ENCODE measurements at places on chromosomes 1 and 21. TPM values are rescaled to one million over a fixed set of nuclear protein-coding genes. Genes with fewer than 3 reads are reported as not detected.

The LCE3E gene
- total RNA-seq, result not detected

The FAM167B gene
- total RNA-seq, result not detected

The DNAI4 gene
- 1.3 TPM for total RNA-seq

The OR2M3 gene
- not detected for total RNA-seq

The BNIPL gene
- total RNA-seq, result 0.22 TPM

The HRNR gene
- not detected for total RNA-seq

The C1orf105 gene
- not detected for total RNA-seq

The F13B gene
- not detected for total RNA-seq

The ICOSLG gene
- 2.9 TPM for total RNA-seq

The MYCL gene
- total RNA-seq, result 0.38 TPM

The TMPRSS2 gene
- total RNA-seq, result 0.30 TPM

The TEDDM1 gene
- not detected for total RNA-seq

The TBX19 gene
- total RNA-seq, result 0.57 TPM

The PPIH gene
- 97.4 TPM for total RNA-seq

The AGBL4 gene
- total RNA-seq, result not detected

The FTCD gene
- total RNA-seq, result 0.33 TPM

The KANK4 gene
- total RNA-seq, result not detected

The UBL4B gene
- not detected for total RNA-seq

The PPT1 gene
- total RNA-seq, result 109 TPM

The CASQ2 gene
- total RNA-seq, result not detected

The PLA2G2A gene
- not detected for total RNA-seq

The IPO9 gene
- total RNA-seq, result 45.4 TPM

The VHLL gene
- total RNA-seq, result 0.42 TPM

The OR2L2 gene
- total RNA-seq, result 0.05 TPM

The CNIH4 gene
- total RNA-seq, result 37.6 TPM

The CR1 gene
- 0.11 TPM for total RNA-seq

The NEXN gene
- total RNA-seq, result 0.60 TPM

The EXTL1 gene
- not detected for total RNA-seq

The MYCBP gene
- total RNA-seq, result 48.9 TPM

The SH2D2A gene
- total RNA-seq, result 245 TPM

The INTS3 gene
- total RNA-seq, result 49.4 TPM

The FCGR1A gene
- total RNA-seq, result not detected

The HES3 gene
- not detected for total RNA-seq

The LRRC42 gene
- total RNA-seq, result 23.1 TPM

The CYB5RL gene
- total RNA-seq, result 7.7 TPM

The ATP1A2 gene
- total RNA-seq, result not detected

The YOD1 gene
- 9.1 TPM for total RNA-seq

The SPOCD1 gene
- not detected for total RNA-seq

The SYCP1 gene
- total RNA-seq, result not detected

The FMOD gene
- total RNA-seq, result 0.26 TPM

The ESRRG gene
- total RNA-seq, result not detected

The SLC2A1 gene
- total RNA-seq, result 135 TPM

The PAQR6 gene
- total RNA-seq, result 2.0 TPM

The SFN gene
- total RNA-seq, result 0.24 TPM

The BEND5 gene
- 0.46 TPM for total RNA-seq

The LCE2B gene
- not detected for total RNA-seq

The GPR37L1 gene
- total RNA-seq, result not detected

The SLC30A2 gene
- not detected for total RNA-seq

The MRPS6 gene
- 98.6 TPM for total RNA-seq

The CFHR5 gene
- not detected for total RNA-seq

The ANKRD34A gene
- total RNA-seq, result 6.2 TPM

The ENAH gene
- 0.90 TPM for total RNA-seq

The OR2L5 gene
- not detected for total RNA-seq

The RBM15 gene
- 49.2 TPM for total RNA-seq

The FAM163A gene
- total RNA-seq, result not detected

The KCNE1 gene
- 0.26 TPM for total RNA-seq

The FCRL1 gene
- 0.11 TPM for total RNA-seq
